Caco-2 (cell line): ENCODE measurements at places on chromosomes 13 and 19. TPM values are rescaled to one million over a fixed set of nuclear protein-coding genes. Genes with fewer than 3 reads are reported as not detected.

FBN3 gene
- 15.0 and 16.4 TPM in 2 replicates for total RNA-seq

RAB20 gene
- 37.9 and 40.1 TPM in 2 replicates for total RNA-seq

ATP4A gene
- total RNA-seq, result not detected in 2 replicates

PRR36 gene
- total RNA-seq, result 3.7 and 4.4 TPM in 2 replicates

NXNL1 gene
- not detected in 2 replicates for total RNA-seq

ADGRE1 gene
- not detected in 2 replicates for total RNA-seq

TSSK6 gene
- total RNA-seq, result 3.1 and 3.8 TPM in 2 replicates

AMER2 gene
- total RNA-seq, result not detected in 2 replicates

GNG8 gene
- total RNA-seq, result not detected in 2 replicates

KMT2B gene
- total RNA-seq, result 54.2 and 62.6 TPM in 2 replicates

HTR2A gene
- total RNA-seq, result not detected in 2 replicates

DNA sequence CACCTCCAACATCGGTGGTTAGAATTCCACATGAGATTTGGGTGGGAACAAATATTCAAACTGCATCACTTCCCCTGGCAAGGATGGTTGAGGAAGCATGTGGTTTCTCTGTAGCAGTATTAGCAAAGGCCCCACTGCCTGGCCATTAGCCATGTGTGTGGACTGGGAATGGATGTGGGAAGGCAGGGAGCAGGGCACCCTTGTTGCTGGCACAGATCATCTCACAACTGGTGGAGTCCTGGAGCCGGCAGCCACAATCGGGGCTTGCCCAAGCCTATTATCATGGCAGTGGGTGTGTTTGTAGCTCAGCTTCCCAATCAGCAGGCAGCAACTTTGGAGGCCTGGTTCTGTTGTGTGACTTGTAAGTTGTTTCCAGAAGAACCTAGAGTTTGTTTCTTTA, 391.9 kb downstream of the DLEU7 start:
- no peak for DNase-seq

GRCh38 chr19:1429750-1430149, 8.4 kb upstream of the RPS15 start:
- DNase-seq, result peak; percentile 57

GRCh38 chr13:28469316-28469715, 25.6 kb downstream of the FLT1 start:
- no peak for DNase-seq

DNA sequence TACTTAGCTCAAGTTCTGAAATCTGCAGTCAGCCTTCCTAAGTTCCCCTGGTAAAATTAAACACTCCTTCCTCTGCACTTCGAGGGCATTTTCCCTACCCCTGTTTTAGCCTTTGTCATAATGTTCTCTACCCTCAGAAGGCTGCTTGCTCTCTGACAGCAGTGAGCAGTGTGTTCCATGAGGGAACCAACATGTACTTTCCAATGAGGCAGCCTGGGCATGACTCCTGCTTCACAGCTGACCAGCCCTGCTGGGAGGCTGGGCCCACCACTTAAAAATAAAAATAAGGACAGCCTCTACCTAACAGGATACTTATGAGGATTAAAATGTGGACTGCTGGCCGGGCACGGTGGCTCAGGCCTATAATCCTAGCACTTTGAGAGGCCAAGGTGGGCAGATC, 26.4 kb downstream of the RUBCNL start:
- no peak for DNase-seq

- no peak for DNase-seq
These were observed 1.0 kb upstream of the TYROBP start for GRCh38 chr19:35908973-35909683.

GRCh38 chr19:2391118-2391725, 31.2 kb downstream of the TMPRSS9 start:
- peak; percentile 53 for DNase-seq

GRCh38 chr19:44808463-44809371, at the start of gene BCAM:
BCAM (plus strand) TSS chr19:44809103; CDS start chr19:44809125, 22 bp downstream.
- DNase-seq, result peak; percentile 86

GRCh38 chr19:3440082-3440481, 40.2 kb downstream of the SMIM24 start:
- no peak for DNase-seq

- no peak for DNase-seq
These were observed 281.4 kb downstream of the ABCC4 start for GRCh38 chr13:95019886-95020285.

DNA sequence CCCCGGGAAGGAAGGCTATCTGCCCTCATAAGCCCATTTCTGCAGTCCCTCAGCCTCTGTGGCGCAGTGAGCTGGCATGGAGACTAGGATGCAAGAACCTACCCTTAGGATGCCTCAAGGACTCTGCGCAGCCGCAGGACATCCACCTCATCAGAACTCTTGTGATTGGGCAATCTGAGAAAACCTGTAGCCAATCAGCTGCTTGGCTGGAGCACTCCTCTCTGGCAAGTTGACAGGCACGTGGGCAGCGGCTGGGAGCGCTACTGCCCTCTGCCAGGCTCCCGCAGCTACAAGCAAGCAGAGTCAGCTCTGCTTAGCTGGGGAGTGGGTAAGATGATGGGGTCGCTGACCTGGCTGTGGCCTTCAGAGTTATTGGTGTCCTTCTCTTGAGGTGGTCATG, 1.5 kb upstream of the ECSIT start:
- peak; percentile 66 for DNase-seq

GRCh38 chr13:28220166-28220565, 81.8 kb downstream of the PAN3 start:
- no peak for DNase-seq

- DNase-seq, result no peak
These were observed 41.2 kb upstream of the KLF2 start for GRCh38 chr19:16283210-16284061.

GRCh38 chr13:21686751-21687391, 16.0 kb downstream of the FGF9 start:
- no peak for DNase-seq

DNA sequence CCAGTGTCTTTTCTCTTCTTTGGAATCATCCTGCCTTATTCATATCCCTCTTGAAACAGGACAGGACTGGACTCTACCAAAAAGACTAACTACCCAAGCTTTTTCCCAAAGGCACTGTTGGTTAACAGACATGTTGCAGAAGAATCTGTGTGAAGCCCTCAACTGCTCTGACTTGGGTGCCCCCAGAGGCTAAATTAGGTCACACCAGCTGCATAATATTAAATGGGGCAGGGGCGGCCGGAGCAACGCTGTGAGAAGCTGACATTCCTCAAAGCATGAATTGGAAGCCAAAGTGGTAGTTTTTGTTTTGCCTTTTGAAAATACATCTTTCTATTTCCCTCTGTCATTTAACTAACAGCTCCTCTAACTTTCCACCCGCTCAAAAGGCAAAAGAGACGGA, 185.9 kb downstream of the LHFPL6 start:
- DNase-seq, result no peak

DNA sequence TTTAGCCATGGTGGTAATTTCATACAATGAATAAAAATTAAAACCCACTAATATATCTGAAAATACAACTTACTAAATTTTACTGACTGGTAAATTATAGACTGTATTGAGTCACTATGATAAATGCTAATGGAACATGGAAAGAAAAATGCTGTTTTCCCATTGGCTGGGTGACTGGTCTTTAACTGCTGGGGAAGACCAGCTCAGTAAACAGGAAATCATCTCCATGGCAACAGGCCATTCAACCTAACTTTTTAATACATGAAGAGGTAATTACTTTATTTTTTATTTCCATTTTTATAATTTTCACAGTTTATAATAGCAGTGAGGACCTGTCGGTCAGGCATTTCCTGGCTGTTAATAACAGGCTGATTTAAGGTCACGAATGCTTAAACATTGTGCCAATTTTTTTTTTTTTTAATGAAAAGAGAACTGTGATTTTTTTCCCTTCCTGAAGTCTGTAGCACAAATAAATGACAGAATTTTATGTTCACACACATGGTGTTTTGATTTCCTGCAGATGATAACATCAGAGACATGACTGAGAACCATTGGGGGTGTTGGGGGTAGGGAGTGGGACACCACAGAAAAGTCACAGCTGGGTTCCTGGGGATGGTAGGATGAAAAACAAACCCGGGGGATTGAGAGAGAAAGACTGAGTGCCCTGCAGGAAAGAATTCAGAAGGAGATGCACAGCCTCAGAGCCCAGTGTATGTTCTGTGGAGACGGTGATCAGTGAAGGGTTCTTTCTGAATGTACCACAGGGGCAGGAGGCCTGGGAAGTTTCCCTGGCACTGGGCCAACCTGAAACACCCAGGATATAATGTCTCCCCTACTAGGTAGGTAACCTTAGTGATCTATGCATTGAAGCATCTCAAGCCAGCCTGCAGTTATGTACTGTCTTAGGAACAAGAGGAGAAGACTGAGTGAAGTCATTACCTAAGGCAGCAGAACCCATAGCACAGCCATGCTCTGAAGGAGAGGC, 297.1 kb downstream of the COG6 start:
- DNase-seq, result no peak

DNA sequence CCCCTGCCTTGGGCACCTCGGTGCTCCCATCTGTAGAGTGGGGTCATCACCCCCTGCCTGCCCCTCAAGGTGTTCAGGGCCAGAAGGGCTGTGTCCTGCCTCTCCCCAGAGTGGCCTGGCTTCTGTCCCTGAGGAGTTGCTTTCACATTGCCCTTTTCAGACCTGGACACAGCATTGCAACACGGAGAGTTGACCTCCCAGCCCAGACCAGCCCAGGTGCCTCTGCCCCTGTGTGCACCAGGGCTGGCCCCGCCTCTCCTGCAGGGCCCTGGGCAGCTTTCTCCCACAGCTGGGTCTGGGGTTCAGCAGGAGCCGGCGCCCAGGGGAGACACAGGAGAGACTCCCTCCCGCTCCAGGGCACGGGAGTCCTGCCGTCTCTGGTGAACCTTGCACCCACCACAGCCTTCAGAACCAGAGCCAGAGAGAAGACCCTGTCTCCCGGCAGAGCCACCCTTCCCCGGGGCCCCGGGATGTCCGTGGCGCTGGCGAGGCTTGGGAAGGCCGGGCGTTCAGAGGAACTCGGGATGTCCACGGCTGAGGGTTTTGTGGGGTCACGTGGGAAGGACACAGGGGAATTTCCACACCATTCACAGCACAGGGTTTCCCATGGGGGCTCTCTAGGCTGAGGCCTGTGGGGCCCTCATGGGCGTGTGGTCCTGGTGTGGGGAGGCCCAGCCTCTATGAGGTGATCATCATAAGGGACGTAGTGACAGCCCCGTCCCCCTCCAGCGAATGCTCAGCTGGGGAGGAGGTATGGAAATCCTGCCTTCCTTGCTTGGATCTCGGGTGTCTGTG, 23.2 kb downstream of the C13orf46 start:
- no peak for DNase-seq
